GM18507 (cell line): ENCODE measurements at places on chromosomes 13 and 19.

GRCh38 chr13:52738719-52739467 is 727 bp downstream of the CNMD start:
- no peak for DNase-seq

DNA sequence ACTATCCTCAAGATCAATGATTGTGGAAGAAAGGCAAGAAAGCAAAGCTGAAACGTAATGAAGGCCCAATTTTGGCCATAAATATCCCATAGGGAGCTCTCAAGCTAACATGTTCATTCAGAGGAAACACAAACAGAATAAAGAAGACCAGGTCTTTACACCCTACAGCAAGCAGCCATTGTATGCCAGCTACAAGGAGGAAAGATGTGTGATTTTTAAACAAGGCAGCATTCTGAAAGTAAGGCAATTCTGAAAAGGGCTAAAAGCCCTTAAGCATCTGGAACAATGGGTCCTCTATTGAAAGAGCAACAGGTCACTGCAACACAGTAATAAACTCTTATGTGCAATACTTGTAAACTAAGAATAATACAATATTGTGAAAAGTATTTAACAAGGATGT is 1002.4 kb downstream of the SLITRK1 start:
- DNase-seq: no peak

DNA sequence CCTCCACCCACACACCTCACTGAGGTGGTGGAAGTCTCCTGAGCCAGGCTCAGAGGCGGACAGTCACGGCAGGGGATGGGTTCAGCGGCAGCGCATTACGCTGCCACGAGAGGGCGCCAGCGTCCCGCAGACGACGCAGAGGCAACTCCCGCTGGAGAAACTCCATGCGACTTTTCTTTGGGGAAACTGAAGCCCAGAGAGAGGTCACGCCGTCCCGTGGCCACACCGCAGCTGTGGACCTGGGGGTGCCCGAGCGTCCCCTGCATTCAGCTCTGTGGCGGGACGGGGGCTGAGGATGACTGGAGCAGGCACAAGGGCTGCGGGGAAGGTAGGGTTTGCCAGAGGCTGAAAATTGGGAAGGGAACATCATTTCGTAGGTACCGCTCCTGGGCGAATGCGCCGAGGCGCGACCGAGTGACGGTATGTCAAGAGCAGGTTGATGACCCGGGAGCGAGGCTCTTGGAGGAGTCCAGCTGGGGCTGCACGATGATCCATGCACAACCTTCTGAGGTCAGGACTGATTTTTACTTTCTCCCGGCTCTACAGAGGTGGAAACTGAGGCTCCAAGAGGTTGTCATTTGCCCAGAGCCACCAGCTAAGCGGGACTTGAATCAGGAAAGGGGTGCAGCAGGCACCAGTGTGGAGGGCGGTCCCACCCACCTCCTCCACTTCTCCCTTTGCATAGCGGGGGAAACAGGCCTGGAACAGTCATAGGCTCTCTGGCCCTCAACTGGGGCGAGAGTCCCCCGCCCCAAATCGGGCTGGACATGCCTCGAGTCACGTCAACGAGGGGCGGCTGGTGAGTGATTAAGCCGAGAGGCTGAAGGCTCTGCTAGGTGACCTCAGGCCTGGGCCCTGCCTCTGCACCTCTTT is 690 bp upstream of the ARRDC2 start:
- peak; percentile 75 for DNase-seq

DNA sequence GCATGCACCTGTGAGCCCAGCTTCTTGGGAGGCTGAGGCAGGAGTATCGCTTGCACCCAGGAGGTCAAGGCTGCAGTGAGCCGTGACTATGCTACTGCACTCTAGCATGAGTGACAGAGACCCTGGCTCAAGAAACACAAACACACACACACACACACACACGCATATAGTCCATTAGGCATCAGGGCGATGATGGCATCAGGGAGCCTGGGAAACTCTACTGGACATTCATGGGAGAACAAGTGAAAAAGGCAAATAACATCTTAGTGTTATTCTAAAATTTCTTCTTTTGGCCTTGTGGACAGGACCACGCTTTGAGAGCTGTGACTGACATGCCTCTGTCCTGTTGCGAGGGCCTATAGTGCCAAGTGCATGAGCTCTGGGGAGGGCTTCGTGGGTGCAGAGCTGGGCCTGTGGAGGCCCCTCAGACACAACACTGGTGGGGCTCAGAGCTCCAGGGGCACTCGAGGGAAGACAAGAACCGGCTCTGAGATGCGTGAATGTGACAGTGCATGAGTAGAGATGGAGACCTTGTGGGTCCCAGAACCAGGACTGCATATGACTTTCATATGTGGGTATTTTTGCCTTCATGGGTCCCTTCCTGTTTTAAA is 8.0 kb upstream of the USF2 start:
- DNase-seq: no peak

GRCh38 chr13:35888457-35888883 is 242.7 kb downstream of the DCLK1 start:
- DNase-seq: no peak

DNA sequence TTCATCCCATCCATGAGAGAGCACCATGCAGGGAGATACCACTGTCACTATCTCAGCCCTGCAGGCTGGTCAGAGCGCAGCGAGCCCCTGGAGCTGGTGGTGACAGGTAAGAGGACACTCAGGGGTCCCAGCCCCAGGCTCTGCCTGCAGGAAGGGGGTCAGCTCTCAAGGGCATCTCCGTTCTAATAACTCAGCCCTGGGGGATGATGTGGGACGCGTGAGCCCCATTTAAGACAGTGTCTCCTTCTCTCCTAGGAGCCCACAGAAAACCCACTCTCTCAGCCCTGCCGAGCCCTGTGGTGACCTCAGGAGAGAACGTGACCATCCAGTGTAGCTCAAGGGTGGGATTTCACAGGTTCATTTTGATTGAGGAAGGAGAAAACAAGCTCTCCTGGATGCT is 15.5 kb upstream of the KIR3DL3 start:
- DNase-seq: no peak

GRCh38 chr19:48777720-48778119 is 22.4 kb downstream of the FGF21 start:
- no peak for DNase-seq

DNA sequence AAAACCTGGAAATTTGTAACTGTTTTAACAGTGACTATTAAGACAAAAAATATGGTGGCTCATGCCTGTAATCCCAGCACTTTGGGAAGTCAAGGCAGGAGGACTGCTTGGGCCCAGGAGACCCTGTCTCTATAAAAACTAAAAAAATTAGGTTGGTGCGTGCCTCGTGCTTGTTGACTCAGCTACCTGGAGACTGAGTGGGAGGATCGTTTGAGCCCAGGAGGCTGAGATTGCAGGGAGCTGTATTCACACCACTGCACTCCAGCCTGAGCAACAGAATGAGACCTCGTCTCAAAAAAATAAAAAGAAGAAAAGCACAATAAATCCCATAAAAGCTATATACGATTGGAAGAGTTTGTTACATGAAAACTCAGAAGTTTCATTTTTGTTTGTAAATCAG is 23.7 kb downstream of the KLF5 start:
- DNase-seq: no peak

DNA sequence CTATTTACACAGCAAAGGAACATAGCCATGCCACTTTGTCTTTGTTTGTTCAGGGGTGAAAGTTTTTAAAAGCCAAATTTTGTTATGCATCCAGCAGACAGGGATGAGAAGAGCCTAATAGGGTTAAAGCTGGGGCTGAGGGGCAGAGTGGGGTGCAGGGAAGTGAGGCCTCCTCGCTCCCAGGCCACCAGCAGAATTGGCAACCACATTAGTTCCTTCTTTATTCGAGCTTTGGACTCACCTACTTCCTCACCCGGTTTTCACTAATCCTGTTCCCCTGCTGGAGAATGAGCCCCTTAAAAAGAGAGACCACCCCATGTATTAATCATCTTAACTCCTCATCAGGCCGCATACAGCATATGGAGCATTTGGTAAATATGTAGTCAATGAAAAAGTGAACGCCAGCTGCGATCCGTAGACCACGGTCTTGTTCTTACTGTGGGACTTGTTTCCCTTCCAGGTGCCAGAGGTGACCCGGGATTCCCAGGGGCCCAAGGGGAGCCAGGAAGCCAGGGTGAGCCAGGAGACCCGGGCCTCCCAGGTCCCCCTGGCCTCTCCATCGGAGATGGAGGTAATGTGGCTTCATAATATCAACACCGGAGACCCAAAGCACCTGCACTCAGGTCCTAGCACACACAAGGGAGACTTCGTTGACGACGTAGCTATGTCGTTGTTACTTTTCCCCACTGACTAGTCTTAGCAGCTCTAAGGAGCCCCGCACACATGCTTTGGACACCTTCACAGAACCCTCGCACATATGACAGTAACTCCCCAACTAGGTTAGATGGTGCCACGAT is 112.1 kb downstream of the RAB20 start:
- no peak for DNase-seq

GRCh38 chr19:45890877-45891276 is 4.9 kb upstream of the IRF2BP1 start:
- no peak for DNase-seq

DNA sequence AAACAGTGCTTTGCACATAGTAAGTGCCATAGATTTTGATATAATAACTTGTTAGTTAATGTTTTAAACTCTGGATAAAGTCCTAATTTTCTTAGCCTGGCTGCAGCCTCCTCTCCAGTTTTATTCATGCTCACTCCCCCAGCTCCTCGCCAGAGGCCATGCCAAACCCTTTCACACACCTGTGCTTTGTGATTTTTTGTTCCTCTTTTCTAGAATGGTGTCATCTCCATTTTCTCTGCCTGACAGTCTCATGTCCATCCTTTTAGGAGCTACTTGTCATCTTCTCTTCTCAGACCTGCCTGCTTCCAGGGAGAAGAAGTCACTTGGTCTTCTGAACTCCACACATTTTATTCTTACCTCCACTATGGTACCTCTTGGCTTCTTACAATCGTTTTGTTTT is 55.8 kb upstream of the SPATA13 start:
- no peak for DNase-seq
